ENCODE measurements at places on chromosomes 6 and 20.
A peak's percentile ranks its signal among the peaks of the same experiment; 100 is the strongest.

DNA sequence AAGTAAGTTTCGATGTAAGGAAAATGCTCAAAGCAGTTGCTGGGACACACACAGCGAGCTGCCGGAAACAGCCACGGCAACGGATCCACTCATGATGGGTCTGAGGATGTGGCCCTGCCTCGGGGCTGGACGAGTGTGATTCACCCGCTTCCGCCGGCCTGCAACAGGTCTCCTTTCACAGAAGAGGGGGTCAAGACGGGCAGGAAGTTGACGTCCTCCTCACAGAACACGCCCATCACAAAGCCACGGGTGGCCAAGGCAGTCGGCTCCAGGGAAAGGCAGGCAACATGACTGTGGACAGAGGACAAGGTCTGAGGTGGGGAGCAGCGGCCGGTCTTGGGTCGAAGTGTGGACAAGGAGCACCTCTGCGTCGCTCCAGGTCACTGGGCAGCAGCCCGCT is 29.9 kb upstream of the SMOC2 start:
- no peak for DNase-seq

DNA sequence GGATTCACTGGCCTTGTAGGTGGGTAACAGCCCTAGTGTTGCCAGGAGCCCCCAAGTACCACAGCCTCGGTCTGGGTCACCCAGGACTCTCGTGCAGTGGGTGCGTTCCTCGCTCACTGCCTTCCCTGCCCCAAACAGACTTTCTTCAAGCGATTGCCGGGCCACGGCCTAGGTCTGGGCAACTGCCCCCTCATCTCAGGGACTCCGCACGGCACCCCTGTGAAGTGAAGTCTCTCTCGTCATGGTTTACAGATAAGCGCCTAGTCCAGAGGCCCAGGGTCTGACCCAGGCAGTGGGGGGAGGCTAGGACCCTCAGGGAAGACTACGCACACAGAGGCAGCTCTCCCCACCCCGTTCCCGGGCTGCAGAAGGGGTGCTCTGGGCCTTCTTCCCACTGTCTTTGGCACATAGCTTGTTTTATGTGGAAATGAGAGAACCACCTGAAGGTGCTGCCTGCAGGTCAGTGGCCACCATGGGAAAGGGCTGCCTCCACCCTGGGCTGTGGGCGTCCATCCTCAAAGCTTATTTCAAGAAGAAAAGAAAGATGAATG is 220.8 kb downstream of the ERMARD start:
- no peak for DNase-seq

- no peak for DNase-seq
These were observed 9.7 kb downstream of the TULP4 start for GRCh38 chr6:158321960-158322359.

DNA sequence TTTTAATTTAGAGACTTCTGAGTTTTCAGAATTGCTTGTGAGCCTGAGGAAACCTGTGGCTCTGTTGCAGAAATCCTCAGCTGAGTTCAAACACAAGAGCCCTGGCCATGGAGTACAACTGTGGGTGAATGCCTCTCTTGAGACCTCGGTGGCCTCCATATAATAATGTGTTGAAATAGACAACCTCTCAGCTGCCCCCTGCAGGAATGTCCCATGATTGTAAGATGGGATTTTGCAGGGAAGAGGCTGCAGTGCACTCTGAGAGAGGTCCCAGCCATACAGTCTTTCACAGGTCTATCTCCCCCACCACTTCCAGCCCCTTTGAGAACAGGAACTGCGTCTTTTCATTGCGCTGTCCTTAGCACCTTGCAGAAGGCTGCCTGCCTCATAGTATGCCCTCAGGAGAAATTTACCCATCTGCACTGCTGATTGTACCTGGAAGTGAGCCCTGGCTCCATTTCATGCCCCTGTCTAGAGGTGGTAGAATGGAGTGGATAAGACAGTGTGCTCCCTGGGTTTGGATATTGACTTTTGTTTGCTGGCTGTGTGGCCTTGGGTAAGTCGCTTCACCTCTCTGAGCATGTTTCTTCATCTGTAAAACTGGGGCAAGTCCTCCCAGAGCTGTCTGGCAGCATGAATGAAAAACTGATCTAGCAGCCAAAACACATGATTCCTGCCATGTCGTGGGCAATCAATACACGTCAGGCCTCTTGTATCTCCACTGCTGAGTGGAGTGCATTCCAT is 16.8 kb upstream of the CDH22 start:
- no peak for DNase-seq

- no peak for DNase-seq
These were observed 104.2 kb downstream of the TFAP2B start for GRCh38 chr6:50922579-50923525.

DNA sequence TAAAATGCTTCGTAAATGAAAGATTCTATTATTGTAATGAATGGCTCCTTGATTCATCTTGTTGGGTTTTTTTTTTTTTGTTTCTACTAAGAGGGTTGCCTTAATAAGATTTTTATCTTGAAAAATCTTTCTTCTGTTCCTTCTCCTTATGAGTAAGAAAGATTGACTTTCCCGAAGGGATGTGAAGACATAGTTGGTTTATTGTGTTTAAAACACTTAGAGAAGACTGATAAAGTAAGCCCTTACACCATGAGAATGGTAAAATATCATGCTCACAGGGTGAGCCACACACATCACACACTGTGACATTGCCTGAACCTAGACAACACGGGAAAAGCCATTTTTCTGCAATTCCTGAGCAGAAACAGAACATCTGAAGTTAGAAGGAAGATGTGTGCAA is 317.2 kb upstream of the TCF21 start:
- no peak for DNase-seq

GRCh38 chr6:126812010-126812409 is 306.5 kb upstream of the RSPO3 start:
- no peak for DNase-seq

DNA sequence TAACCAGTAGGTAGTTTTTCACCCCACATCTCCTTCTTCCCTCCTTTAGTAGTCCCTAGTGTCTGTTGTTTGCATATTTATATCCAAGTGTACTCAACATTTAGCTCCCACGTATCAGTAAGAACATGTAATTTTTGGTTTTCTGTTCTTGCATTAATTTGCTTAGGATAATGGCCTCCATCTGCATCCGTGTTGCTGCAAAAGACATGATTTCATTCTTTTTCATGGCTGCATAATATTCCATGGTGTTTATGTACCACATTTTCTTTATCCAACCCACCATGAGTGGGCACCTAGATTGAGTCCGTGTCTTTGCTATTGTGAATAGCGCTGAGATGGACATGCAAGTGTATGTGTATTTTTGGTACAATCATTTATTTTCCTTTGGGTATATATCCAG is 306.8 kb downstream of the NKAIN2 start:
- DNase-seq = no peak

DNA sequence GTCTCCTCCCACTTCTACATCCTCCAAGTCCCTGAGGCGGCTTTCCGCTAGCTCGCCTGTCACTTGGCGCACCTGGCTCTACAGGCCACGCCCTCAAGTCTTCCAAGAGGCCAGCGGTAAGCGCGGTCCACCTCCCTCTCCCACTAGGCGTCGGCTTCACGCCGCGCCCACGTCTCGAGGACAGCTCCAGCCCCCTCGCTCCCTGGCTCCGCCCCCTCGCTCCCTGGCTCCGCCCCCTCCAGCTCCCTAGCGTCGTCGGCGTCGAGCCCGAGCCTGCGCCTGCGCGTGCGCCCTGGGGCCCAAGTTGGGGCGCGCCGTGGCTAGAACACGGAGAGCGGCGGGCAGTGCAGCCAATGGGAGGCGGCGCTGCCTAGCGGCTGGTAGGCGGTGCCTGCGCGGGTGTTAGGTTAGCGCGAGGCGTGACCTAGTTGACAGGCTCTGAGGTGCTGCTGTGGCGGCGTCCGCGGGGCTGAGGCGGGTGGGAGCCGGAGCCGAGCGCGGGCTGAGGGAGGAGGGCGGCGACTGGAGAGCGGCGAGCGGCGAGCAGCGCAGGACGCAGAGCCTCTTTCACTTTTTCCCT is at the start of gene MACROD2:
Gene MACROD2 (plus strand): TSS at position 431 of the 580 bp plus-strand sequence.
- peak; percentile 20 for DNase-seq

- DNase-seq = no peak
These were observed 126.1 kb downstream of the TFAP2C start for GRCh38 chr20:56755201-56755600.

GRCh38 chr20:20293691-20294385 is 74.1 kb upstream of the INSM1 start:
- DNase-seq = no peak

- DNase-seq = no peak
These were observed 7.7 kb downstream of the LSM14B start for GRCh38 chr20:62129731-62130531.

DNA sequence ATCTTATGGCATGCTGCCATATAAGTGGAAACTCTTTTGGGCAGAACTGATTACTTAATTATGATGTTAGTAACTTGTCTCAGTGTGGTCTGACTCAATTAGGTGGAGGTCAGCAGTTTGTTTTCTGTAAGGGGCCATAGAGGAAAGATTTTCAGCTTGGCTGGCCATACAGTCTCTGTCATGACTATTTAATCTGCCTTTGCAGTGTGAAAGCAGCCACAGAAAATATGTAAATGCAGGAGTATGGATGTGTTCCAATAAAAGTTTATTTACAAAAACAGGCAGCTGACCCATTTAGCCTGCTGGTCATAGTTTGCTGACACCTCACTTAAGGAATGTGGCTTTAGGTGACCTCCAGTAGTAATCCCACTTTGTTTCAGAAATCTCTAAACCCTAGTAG is 700.7 kb downstream of the EPM2A start:
- DNase-seq = no peak

GRCh38 chr20:54622333-54623295 is 147.2 kb downstream of the DOK5 start:
- no peak for DNase-seq

GRCh38 chr20:37984018-37984785 is 49.1 kb downstream of the TTI1 start:
- no peak for DNase-seq

GRCh38 chr20:57089699-57090144 is 176.7 kb downstream of the BMP7 start:
- DNase-seq = peak; percentile 66

GRCh38 chr6:122969999-122970533 is 26.0 kb upstream of the CLVS2 start:
- no peak for DNase-seq

GRCh38 chr6:88157106-88157505 is 9.0 kb downstream of the CNR1 start:
- DNase-seq = no peak

Measured in stimulated activated CD8-positive, alpha-beta memory T cell treated with anti-CD3 and anti-CD28 coated beads, Interleukin-2, amount 100 ng/mL, for 48 hours (primary cell).